ENCODE measurements at places on chromosomes 7 and 10.

- no peak for DNase-seq
Measured at GRCh38 chr10:133140417-133141143, 19.4 kb upstream of the KNDC1 start.

DNA sequence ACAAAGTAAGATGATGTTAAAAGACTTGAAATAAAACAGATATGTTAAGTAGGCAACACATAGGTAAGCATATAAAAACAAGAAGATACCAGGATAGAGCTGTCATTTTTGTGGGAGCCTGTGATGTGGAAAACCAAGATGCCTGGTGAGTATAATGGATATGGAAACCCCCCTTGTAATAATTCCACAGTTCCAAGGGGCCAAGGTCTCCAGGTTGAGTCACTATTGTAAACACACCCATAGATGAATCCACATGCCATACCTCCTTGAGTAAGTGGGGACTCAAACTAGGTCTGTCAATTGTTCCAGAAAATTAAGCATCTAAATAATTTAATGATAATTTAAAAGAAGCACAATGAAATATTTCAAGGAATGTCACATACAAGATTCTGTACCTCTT is 15.9 kb downstream of the CAV1 start:
- no peak for DNase-seq

- no peak for DNase-seq
Measured at GRCh38 chr7:16550671-16551070, 24.0 kb downstream of the LRRC72 start.

DNA sequence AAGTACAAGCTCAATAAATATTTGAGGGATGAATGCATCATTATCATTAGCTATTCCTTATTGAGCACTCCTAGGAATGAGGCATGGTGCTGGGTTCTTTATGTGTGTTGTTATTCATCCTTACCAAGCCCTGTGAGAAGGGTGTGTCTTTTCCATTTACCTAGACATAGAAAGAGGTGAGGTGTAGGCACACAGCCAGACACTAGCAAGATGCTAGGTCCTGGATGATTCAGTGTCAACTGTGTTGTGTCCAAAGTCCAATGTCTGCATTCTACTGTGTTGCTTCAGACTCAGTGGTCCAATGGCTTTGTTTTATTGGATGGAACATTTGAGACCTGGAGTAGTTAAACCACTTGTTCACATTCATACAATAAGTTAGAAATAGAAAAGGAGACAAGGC is 605.5 kb downstream of the LRMDA start:
- no peak for DNase-seq

DNA sequence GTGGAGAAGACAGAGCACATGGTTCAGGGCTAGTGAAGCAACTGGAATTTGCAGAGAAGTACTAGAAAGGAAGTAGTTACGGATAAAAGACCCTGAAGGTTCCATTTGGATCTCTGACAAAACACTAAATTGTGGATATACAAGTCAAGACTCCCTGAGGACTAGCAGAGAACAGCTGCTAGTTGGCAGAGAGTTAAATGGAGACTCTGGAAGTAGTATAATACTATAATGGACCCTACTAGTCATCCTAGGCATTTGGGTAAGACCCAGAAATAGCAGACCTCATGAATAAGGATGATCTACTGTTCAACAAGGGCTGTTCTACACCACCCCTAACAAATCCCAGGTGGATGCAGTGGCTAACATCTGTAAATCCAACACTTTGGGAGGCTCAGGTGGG is 19.1 kb downstream of the MCMBP start:
- no peak for DNase-seq

DNA sequence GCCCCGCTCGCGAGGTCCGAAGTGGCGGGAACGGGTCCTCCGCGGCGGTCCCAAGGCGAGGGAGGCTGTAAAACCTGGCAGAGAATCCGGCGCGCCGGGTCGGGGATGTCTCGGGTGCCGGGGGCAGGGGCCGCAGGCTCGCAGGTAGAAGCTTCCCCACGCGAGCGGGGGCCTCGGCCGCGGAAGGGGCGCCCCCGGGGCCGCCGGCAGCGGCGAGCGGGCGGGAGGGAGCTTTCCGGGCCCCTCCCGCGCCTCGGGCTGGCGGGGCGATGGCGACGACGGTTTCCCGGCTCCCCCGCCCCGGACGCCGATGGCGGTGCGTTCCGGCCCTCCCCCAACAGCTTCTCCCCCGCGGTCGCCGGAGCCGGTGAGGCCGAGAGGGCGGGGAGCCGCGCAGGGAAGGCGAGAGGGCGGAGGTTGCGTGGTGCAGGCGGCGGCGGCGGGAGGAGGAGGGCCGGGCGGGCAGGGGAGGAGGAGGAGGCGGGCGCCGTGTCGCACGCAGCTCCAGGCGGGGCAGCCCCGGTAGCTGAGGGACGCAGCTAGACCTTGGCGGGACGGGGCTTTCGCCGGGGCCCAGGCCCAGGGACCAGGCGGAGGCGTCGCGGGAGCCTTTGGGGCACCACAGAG is at the start of gene CUL1:
CUL1 (plus strand) TSS at position 507 of the 627 bp plus-strand sequence. CDS start 31,220 bp downstream, outside the sequence.
- DNase-seq, result peak; percentile 82

GRCh38 chr10:49478819-49479218 is 60.1 kb downstream of the ERCC6 start:
- DNase-seq, result no peak

DNA sequence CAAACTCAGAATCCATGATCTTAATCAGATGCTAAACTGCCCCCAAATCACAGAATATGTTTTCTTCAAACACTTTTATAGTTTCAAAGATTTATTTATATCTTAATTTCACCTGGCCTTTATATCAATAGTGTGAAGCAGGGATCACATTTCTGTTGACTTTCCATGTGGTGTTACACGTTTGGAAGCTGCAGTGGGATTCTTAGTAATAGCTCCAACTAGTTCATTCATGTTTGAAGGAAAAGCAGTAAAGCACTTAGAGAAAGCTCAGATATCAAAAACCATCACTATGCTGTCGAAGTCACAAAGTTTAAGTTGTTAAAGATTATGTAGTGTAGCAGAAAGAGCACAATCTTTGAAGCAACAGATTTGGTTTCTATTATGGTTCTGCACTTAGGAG is 16.8 kb downstream of the ENO4 start:
- DNase-seq, result no peak

GRCh38 chr10:90227217-90227656 is 525.8 kb downstream of the KIF20B start:
- DNase-seq, result no peak

GRCh38 chr10:108303149-108303548 is 1138.6 kb upstream of the SORCS1 start:
- no peak for DNase-seq

DNA sequence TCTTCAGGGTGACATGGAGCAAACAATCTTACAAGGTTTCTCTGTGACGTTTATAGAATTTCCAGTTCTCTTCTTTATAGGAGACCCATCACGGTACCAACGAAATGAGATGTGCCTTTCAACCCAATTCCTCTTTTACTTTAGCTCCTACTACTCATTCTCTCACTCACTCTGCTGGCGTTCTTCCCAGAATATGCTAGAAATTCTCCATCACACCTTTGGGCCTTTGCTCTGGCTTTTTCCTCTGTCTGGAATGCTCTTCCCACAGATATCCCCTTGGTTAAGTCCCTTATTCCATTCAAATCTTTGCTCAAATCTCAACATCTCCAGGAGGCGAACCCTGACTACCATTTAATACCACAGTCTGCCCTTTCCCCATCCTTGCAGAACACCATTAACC is 39.0 kb downstream of the SEMA3C start:
- no peak for DNase-seq

GRCh38 chr10:72105710-72106109 is 17.4 kb upstream of the SPOCK2 start:
- DNase-seq, result no peak

DNA sequence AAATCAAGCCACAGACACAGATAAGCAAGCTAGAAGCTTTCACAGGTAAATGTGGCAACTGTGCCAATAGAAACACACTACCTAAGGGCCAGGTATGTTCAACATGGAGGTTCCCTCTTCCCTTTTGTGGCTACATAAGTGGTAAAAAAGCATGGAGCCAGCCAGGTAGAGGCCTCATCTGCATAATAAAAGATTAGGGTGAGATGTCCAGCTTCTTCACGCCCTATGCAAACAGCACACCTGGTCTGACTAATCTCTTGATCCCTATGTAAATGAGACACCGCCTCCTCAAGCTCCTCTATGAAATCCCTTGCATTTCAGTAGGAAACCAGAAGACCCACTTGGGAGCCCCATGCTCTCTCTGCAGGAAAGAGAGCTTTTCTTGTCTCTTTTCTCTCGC is 282.2 kb downstream of the NEBL start:
- DNase-seq, result no peak

DNA sequence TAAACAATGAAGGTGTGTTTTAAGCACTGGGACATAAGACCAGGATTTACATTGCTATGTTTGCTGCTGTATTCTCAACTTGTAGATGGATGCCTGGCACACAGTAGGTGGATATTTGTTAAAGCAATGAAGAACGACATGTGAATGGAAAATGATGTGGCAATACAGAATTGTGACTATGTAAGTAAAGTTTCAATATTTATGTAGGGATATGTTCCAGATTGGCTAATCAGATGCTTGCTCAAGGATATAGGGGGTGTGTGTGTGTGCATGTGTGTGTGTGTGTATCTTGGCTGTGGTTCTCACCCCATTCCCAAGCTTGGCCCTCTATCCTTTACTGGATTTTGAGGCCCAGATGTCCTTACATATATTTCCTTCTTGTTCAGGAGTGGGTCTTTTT is 42.7 kb upstream of the LAMB1 start:
- no peak for DNase-seq

DNA sequence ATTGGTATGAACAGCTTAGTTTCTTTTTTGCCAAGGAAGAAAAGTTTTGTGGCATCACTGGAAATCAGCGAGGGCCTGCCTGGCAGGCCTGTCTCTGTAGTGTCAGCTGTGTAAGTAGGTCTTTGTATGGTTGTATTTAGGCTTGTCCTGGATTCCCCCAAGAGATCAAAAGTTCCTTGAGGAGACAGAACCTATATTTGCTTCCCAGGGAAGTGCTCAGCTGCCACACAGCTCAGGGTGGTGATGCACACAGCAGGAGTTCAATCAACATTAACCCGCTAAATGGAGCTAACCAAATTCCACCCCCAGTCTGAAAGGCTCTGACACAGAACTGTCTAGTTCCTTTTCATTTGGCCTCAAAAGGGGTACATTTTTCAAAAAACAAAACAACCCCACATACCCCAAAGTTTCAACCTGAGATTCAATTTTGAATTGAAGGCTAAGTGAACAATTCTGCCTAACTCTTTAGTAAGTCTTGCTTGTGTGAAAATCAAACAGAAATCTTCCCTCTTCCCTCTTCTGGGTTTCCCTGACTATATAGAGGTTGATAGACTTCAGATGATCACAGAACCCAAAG is 124.4 kb downstream of the CLEC2L start:
- DNase-seq, result no peak

DNA sequence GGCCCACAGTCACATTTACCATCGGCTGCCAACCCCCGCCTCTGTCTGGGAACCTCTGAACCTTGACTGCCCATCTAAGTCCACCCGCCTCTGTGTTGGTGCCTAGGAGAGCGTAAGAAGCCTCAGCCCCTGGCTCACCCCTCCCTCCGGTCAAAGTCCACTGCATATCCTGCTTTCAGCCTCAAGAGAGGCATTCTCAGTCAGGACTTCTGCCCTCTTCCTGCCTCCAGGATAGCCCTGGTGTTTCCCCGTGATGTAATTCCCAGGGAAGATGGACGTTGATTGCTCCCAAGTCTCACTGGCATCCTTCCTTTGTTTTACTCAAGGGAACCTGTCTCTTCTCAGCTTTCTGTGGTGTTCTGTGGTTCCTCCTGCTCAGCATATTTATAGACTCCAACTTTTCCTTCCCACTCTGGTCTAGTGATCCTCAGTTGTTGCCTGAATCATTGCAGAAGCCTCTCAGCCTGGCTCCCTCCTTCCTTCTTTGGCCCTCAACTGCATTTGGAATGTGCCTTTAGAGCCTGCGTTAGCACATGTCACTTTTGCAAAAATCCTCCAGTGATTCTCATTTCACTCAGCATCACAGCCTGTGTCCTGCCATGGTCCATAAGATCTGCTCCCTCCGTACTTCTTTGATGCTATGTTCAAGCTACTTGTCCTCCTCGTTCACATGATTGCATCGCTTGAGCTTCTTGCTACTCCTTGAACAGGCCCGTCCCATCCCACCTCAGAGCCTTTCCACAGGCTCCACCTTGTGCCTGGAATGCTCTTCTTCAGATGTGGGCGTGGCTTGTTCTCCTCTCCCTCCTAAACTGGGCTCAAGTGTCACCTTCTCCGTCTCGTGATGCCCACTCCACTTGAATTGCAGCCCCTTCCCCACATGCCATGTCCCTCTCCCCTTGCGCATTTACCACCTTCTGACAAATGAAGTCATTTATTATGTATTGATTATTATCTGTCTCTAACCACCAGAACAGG is 124.2 kb downstream of the PLPP4 start:
- DNase-seq, result no peak

DNA sequence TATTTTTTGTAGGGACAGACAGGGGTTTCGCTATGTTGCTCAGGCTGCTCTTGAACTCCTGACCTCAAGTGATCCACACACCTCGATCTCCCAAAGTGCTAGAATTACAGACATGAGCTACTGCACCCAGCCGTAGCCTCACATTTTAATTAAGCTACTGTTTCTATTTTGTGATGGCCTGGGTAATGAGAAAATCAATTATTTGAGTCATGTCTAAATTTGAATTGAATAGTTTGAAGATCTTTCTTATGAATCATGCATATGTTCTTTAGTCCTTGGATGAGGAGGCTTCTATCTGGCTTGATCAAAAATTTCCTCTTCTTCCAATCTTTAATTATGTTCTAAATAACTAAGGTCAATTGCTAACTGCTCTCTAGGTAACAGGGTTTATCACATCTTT is 175.0 kb downstream of the REEP3 start:
- DNase-seq, result no peak

GRCh38 chr10:69065406-69066361 is 22.2 kb upstream of the SRGN start:
- DNase-seq, result no peak

DNA sequence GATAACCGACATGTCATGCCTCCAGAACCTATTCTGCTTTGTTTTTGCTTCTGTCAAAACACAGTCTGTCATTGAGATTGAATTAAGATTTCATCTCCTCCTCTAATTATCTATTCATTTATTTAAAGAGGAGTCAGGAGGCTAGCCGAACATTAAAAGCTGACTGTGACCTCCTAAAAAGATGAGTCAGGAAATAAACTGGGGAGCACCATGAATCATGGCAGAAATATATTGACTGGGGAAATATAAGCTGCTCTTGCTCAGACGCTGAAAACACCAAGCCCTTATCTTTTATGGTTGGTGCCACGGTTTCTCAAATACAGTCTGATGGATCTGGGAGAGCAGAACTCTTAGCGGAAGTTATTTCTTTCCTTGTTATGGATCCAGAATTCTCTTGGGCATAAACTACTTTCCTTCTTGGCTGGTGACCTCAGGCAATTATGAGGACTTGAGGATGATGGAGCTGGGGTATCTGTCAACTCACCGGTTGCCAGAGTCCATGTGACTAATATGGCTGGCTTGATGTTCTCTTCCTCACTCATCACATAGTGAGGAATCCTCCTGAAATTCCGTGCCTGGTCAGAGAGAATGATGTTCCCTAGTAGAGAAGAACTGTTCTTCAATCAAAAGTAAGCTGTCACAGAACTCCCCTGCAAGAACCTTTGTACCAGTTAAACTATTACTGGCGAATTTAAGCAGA is 307.6 kb upstream of the PHYHIPL start:
- no peak for DNase-seq

- no peak for DNase-seq
Measured at GRCh38 chr7:80078159-80078731, 56.4 kb upstream of the GNAI1 start.

All from NCI-H526 treated with DMSO at 0.1 percent for 48 hours (cell line).